ENCODE measurements at places on chromosomes 5 and 9.

- no peak for DNase-seq
Observed at GRCh38 chr5:179055436-179055835, 4.7 kb upstream of the ZNF354C start.

- DNase-seq = no peak
Observed at GRCh38 chr5:56070851-56071465, 76.2 kb upstream of the IL6ST start.

DNA sequence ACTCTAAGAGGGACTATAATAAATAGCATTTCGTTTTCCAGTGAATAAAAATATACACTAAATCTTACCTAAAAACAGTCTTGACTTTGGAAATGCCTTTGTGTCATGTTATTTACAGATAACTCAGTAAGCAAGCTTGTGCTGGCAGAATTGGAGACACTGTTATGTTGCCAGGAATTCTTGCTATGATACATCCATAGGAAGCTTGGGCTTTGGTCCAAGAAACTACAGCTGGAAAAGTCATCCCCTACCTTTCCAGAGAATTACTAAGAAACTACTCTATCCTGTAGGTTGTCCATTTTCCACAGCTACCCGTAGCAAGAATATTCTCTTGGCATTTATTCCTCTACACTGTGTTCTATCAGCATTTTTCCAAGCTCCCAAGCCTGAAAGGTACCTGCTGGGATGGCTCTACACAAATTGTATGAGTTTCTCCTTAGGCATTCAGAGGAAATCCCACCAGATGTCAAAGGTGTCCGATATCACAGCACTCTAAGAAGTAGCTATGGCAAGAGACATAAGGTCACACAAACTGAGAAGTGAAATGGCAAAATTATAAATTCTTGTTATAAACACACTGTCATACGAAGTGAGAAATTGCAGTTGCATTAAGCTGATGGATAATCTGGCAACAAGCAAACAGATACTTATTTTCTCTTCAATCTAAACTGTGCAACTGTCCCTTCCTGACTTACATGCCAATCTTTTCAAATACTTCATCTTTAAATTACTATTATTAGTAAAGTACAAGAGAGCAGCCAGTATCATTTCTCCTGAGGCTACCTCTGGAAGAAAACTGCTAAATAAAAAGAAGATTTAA is 68.5 kb downstream of the MCTP1 start:
- DNase-seq = no peak

GRCh38 chr5:44842496-44843282 is 33.9 kb downstream of the MRPS30 start:
- no peak for DNase-seq

All from stimulated activated CD4-positive, alpha-beta T cell treated with anti-CD3 and anti-CD28 coated beads, Interleukin-2, amount 100 ng/mL, for 48 hours (primary cell).